ENCODE measurements at places on chromosomes 3 and 15. TPM values are rescaled to one million over a fixed set of nuclear protein-coding genes. Genes with fewer than 3 reads are reported as not detected.

GRCh38 chr15:59801649-59802048, 112.5 kb upstream of the BNIP2 start:
- no peak for DNase-seq
- no peaks in the 10 kb centered on the region for H3K27me3 ChIP-seq
- H3K27ac ChIP-seq: no peak overlapping the region
- no peak overlapping the region for H3K4me3 ChIP-seq
- no peaks in the 10 kb centered on the region for H3K4me1 ChIP-seq

DNA sequence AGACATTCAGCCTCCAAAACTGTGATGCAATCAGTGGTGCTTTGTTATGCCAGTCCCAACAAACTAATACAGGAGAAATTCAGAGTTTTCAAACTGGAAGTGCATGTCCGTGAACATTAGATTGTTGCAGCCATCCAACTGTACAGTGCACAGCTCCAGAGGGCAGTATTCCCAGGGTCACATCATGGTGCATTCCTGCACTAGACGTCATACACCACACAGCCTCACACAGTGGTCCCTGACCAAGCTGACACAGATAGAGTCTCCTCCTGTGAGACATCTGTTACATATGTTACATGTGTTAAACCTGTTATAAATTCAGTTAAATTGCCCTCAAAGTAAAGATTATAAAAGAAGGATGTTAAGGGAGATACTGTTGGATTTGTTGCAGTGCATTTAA, 209.0 kb downstream of the LRRN1 start:
- H3K4me1 ChIP-seq: no peaks in the 10 kb centered on the region
- H3K4me3 ChIP-seq: no peak overlapping the region
- H3K27ac ChIP-seq: no peak overlapping the region
- H3K36me3 ChIP-seq: no peaks in the 10 kb centered on the region

DNA sequence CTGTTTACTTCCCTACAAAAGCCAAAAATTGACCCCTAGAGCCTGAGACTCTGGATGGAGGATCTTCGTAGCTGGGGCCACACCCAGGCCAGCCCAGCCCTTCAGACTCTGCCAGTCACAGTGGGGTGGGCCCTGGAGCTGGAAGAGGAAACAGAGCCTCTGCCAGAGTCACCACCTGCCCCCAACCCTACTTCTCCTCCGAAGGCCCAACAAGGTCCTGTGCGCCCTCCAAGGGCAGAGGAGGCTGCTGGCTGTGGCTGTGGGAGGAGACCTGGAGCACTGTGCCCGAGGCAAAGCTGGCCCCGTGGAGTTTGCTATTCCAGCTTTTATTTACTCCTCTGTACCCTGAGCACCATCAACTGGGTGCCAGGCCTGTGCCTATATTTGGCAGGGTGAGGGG, 19.0 kb downstream of the CISH start:
- H3K36me3 ChIP-seq: no peaks in the 10 kb centered on the region
- no peak for DNase-seq
- H3K27me3 ChIP-seq: no peaks in the 10 kb centered on the region
- no peak overlapping the region for H3K27ac ChIP-seq
- H3K4me3 ChIP-seq: no peak overlapping the region

Gene CCDC54
- total RNA-seq: not detected

DNA sequence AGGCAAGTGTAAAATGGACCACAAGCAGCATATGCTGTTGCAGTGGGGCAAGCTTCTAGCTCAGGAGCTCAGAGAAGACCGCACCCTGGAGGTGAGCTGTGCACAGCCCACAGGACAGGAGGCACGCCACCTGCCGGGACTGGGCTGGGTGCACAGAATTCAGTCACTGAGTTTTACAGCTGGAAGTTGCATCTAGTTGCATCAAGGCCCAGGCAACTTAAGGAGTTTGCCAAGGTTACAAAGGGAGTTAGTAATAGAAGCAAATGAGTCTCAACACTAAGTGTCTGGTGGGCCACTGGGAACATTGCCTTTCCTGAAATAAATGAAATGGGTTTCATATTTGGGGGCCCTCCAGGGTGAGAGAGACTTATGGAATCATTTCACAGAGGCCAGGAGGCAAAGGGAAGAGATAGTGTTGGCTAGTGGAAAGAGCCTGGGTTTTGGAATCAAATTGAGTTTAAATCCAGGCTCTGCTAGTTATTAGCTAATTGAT, 36.0 kb upstream of the TIMP4 start:
- peak overlapping the region; percentile 79 for H3K27ac ChIP-seq
- no peak overlapping the region for H3K4me3 ChIP-seq
- no peak for DNase-seq

- H3K27me3 ChIP-seq: no peaks in the 10 kb centered on the region
- no peak overlapping the region for H3K4me3 ChIP-seq
- no peak for DNase-seq
- no peaks in the 10 kb centered on the region for H3K4me1 ChIP-seq
These were observed 48.5 kb downstream of the HERC2 start for GRCh38 chr15:28273468-28273867.

DNA sequence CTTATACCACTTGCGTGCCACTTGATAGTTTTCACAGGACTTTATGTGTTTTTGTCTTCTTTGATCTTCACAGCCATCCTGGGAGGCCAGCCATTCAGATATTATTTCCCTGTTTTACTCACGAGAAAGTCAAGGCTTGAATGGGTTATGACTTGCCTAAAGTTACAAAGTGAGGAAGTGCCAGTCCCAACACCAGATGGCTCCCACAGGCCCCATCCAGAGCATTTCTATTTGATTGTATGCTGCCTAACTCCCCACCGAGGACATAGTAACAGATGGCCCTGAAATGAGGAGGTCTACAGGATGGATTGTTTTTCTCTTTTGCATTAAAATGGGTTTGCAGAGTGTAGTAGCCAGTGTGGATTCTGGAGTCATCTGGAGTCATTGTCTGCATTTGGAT, 74.5 kb downstream of the SPTSSB start:
- H3K4me3 ChIP-seq: no peak overlapping the region
- H3K4me1 ChIP-seq: no peaks in the 10 kb centered on the region
- H3K27me3 ChIP-seq: no peaks in the 10 kb centered on the region
- no peak for DNase-seq

Gene POLQ
- 14.5 TPM for total RNA-seq

DNA sequence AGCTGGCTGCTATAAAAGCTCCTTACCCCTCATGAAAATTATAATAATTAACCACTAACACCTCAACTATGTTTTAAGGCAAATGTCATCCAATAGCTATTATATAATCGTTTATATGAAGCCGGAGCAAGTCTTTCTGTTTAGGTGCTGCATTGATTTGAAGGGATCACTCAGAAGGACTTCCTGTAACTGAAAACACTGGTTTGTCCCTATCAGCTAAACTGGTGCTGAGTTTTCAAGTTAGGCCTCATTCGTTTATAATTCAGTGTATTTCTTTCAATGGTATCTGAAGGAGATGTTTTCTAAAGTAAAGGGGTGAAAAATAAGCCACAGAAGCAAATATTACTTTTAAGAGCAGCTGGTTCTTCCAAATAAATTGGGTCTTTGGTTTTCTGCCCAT, 14.2 kb downstream of the MEIS2 start:
- no peaks in the 10 kb centered on the region for H3K4me1 ChIP-seq
- H3K27me3 ChIP-seq: no peaks in the 10 kb centered on the region
- no peak overlapping the region for H3K27ac ChIP-seq
- DNase-seq: no peak
- no peak overlapping the region for H3K4me3 ChIP-seq
- peaks cover 2% of the 10 kb centered on the region for H3K36me3 ChIP-seq

DNA sequence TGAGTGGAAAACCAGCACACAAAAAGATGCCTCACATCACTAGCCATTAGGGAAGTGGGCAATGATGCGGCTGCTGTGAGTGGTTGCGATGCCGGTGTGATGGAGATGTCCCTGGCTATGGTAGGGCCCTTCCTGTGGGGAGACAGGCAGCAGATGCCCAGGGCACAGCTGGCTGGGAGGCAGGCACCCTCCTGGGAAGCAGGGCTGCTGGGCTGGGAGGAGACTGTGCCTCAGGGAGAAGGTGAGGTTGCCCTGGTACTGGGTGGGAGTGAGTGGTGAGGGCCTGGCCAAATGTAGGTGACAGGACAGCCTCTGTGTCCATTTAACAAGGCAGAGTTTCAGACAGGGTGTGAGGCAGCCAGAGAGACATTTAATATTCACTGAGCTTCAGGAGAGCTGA, 335.6 kb downstream of the OCA2 start:
- H3K4me3 ChIP-seq: no peak overlapping the region
- H3K27ac ChIP-seq: no peak overlapping the region
- no peak for DNase-seq
- no peaks in the 10 kb centered on the region for H3K36me3 ChIP-seq

DNA sequence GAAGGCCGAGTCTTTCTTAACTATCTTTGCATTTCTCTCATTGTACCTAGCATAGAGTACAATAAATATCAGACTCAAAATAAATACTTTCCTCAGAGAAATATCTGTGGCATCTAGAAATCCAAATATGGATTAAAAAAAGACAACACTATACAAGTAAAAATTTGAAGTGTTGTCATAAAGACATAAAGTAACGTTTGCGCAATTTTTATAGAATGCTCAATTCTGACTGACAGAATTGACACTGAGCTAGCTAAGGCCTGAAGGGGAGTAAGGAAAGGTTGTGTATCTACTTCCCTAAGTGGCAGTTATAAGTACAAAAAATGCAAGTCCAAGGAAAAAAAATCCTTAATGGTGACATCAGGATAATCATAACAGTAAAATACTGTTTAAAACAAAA, 1.1 kb downstream of the SEC11A start:
- H3K4me3 ChIP-seq: peak overlapping the region; percentile 70
- peaks cover 9% of the 10 kb centered on the region for H3K36me3 ChIP-seq
- peaks cover 20% of the 10 kb centered on the region for H3K4me1 ChIP-seq
- no peak for DNase-seq
- H3K27me3 ChIP-seq: no peaks in the 10 kb centered on the region

GRCh38 chr3:154872696-154873095, 207.4 kb upstream of the MME start:
- no peaks in the 10 kb centered on the region for H3K4me1 ChIP-seq
- no peaks in the 10 kb centered on the region for H3K27me3 ChIP-seq
- DNase-seq: no peak
- no peak overlapping the region for H3K4me3 ChIP-seq
- H3K27ac ChIP-seq: no peak overlapping the region
- H3K36me3 ChIP-seq: no peaks in the 10 kb centered on the region

DNA sequence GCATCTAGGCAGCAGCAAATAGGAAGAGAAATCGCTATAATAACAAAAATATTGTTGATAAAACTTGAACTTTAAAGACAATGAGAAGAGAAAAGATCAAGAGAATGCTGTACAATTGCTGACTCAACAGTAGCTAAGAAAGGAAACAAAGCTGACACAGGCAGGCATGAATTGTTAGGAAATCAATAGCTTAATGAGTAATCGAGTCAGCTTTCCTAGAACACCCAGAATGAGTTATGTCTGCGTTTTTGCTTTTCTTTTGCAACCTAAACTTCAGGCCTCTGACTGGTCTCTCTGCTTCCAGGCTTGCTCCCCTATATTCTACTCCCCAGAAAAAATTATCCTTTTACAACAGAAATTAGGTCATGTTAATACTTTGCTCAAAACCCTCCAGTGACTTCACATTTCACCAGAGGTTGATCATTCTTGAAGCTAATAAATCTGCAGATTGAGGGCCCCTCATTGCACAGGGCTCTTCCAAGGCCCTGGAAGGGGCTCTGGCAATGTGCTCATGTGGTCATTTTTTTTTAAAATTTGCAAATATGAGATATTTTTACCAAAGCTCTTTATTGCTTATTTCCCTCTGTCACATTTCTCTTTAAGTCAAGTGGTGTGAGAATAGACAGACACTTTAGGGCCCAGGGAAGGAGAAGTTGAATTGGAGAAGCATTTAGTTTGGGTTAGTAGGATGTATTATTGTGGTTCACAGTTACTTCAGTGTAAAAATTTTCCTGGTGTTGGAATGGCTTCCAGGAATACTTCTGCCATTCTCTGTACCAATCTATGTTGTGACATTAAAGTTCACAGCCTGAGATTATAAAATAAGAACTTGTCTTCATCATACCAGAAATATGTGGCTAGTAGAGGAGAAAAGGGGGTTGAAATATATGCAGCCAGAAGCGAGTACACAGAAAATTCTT, 116.3 kb downstream of the TMCO5A start:
- no peak overlapping the region for H3K27ac ChIP-seq
- no peak for DNase-seq
- no peaks in the 10 kb centered on the region for H3K4me1 ChIP-seq
- no peak overlapping the region for H3K4me3 ChIP-seq
- no peaks in the 10 kb centered on the region for H3K36me3 ChIP-seq

DNA sequence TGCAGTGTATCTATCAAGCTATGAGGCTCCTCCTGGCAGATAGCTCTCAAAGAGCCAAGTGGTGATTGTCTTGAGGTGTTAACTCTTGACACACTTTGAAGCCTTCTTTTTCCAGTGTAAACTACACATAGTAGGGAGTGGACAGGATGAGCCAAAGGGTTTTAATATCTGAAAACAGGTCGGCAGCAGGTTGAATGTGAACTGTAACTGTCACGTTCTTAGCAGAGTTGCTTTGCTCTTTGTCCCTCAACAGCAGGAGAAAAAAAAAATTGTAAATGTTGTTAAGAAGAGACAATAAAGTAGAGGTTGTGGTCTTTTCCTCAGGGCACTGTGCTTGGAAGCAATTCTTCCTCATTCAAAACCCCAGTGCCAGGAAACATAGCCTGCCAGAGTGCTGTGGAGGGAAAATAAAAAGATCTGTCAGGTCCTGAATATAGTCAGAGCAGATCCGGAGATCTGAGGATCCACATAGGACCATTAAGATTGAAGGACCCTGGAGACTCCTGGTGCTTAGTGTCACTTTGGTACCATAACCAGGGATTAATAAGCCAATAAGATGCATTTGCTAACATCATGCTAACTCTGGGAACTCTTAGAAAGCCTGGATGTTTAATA, 229.7 kb downstream of the NAALADL2 start:
- no peak overlapping the region for H3K27ac ChIP-seq
- no peaks in the 10 kb centered on the region for H3K4me1 ChIP-seq
- no peaks in the 10 kb centered on the region for H3K27me3 ChIP-seq
- H3K36me3 ChIP-seq: no peaks in the 10 kb centered on the region
- DNase-seq: no peak

DNA sequence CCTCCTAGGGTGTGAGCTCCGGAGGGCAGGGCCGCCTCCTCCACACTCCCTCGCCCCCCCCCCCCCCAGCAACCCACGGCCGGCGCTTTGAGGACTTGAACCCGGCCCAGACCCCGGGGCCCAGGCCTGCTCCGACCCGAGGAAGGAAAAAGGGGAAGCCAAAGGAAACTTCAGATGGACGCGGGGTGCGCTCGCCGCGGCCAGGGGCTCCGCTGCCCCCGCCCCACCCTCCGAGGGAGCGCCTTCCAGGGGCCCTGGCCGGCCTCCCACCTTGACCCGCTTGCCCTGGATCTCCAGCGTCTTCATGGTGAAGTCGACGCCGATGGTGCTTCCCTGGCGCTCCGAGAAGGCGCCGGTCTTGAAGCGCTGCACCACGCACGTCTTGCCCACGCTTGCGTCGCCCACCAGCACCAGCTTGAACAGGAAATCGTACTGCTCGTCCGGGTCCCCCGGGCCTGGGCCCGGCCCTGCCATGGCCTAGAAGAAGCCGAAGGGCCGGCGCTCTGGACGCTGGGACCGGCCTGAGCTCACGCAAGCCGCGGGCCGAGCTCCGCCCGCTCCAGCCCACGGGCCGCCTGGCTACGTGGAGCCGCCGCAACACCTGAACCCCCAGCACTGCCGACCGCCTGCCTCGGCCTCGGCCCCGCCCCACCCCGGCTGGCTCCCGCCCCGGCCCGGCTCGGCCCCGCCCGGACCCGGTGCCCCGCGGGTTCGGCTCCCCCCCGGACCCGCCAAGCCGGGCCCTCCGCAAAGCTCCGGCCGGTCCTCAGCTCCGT, 400 bp downstream of the RAB43 start:
- DNase-seq: no peak
- peak overlapping the region; percentile 86 for H3K27ac ChIP-seq
- no peaks in the 10 kb centered on the region for H3K27me3 ChIP-seq
- no peaks in the 10 kb centered on the region for H3K36me3 ChIP-seq
- peak overlapping the region; percentile 65 for H3K4me3 ChIP-seq
- H3K4me1 ChIP-seq: peaks cover 27% of the 10 kb centered on the region
